Endothelial cell (in vitro differentiated cells): ENCODE measurements at places on chromosomes 6 and 20.

DNA sequence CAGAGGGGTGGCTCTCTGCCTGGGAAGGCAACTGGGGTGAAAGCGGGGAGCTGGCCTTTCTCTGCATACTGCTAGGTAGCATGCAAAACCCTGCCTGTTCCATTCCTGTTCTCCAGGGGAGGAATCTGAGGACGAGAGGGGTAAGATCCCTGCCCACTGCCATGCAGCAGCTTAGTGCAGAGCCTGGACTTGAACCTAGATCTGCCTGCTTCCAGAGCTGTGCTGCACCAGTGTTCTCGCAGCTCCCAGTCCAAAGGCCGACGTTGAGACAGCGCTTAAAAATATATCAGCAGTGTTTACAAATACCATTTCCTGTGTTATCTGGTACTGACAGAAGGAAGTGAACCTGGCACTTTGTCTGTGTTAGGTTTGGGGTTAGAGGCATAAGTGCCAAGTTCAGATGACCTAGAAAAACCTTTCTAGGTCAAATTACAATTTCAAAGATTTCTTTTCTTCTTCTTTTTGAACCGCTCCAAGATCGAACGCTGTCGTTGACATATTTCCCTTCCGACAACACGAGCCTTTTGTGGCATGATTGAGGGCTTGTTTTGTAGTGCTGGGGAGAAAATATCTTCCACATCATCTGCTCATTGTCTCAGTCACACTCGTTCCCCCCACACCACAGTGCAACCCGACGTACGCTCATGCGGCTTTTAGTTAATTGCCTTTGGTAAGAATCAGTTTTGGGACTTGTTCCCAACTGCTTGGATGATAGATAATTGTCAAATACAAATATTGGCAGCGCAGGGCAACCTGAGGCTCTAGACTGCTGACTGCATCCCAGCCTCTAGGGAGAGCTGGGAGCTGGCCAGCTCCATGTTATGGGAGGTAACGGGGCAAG, 44.6 kb downstream of the TOX2 start:
- DNase-seq: no peak

GRCh38 chr6:35359744-35360348, 17.5 kb downstream of the PPARD start:
- DNase-seq: no peak

- DNase-seq: no peak
Measured at GRCh38 chr6:18598551-18599264, 211.6 kb downstream of the RNF144B start.

- peak; percentile 72 for DNase-seq
Measured at GRCh38 chr6:25788305-25788922, 33.9 kb downstream of the SLC17A4 start.

DNA sequence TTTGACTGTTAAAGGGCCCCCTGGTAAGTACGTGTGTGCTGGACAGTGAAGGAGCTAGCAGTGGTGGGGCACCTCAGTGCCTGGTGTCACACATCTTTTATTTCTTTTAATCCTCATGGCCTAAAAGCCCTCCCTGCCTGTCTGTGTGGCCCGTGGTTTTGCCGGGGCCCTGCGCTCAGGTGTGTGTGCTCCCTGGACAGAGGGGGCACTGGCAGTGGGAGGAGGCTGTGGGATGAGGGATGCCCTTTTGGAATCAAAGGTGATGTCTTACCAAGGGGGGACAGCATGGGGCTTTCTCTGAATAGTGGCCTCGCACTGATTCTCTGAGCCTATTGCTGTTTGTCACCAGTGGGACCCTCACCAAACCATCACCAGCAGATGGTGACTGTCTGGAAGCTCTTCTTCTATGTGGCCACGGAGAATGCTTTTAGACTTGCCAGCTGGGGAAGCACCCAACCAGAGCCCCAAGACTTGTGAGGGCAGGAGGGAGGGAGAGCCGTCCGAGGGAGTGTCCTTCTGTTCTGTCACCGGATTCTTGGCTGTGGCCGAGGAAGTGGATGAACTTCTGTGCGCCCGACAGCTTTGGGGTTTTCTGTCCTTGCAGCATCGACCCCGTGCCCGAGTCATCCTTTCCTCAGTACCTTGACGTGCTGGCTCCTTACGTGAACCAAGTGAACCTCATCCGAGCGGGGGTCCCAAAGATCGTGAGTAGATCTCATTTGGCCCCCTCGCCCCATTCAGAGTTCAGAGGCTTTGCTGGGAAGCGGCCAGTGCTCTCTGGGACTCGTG, 18.1 kb downstream of the PNLDC1 start:
- no peak for DNase-seq

DNA sequence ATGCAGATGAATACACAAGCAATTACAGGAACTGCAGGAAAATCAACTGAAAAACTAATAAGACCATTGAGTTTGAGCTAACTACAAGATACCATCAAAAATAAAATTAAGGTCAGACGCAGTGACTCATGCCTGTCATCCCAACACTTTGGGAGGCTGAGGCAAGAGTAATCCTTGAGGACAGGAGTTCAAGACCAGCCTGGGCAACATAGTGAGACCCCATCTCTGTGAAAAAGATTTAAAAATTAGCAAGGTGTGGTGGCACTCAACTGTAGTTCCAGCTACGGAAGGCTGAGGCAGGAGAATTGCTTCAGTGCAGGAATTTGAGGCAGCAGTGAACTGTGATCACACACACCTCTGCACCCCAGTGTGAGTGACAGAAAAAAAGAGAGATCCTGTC, 419.9 kb upstream of the SOX4 start:
- DNase-seq: no peak

- DNase-seq: no peak
Measured at GRCh38 chr6:158507174-158507573, 52.7 kb upstream of the TMEM181 start.
